ENCODE measurements at places on chromosomes 4 and X. TPM values are rescaled to one million over a fixed set of nuclear protein-coding genes. Genes with fewer than 3 reads are reported as not detected.

MAGEC1 gene
- not detected for total RNA-seq

FGD1 gene
- 4.1 TPM for total RNA-seq

DNA sequence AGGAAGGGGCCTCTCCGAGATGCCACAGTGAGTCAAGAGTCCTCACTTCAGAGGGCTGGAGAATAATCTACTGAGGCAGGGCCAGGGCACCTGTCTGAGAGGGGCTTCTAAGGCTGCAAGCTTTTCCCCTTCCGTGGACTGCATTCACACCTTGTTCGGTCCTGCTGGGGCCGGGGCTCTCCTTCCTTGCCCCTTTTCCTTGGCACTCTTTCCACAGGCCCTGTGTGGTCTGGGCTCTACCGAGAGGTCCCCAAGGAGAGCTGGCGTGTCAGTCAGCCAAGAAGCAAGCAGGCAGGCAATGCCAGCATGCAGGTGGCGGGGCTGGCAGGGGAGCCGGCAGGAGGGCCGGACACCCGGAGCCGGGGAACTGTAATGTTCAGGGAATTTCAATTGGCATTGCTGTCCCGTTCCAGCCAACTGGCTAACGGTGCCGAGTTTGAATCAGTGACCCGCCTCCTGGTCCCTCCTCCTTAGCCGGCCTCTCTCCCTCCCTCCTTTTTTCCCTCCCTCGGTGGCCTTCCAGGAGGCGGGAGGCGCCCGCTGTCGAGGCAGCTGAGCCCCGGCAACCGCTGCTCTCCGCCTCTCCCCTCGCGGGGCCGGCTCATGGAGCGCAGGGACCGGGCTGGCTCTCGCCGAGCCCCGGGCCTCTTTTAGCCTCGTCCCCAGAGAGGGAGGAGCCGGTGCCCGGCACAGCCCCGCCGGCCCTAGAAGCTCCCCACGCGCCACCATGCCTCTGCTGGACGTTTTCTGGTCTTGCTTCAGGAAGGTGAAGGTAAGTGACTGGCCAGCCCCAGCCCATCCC lies at the start of gene STARD8:
TSS of gene STARD8 (plus strand) at position 511 of the 802 bp plus-strand sequence. CDS start at position 728, 217 bp downstream.
- no peak within 1 kb of the TSS for H3K4me3 ChIP-seq
- H3K27ac ChIP-seq, result no peak within 1 kb of the TSS
- H3K36me3 ChIP-seq, result no peaks in the 10 kb centered on the region
- no peak for DNase-seq
- H3K27me3 ChIP-seq, result peaks cover 29% of the 10 kb centered on the region

DNA sequence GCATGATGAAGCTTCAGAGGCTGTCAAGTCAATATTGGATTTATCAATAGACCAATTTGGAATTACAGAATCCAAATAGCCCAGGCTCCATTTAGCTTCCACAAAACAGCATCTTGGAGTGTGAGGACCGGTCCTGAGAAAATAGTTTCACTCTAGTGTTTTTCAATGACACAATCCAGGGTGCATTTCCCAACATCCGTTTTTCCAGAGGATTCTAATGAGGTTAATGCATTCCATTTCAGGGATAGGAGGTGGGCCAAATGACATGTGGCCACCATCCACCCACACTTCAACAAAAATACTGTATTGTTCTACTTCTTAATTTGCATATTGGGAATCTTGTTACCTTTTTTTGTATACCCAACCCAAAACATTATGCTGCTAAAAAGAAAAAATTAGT lies 229.8 kb upstream of the LDB2 start:
- no peak overlapping the region for H3K4me3 ChIP-seq
- H3K27me3 ChIP-seq, result no peaks in the 10 kb centered on the region
- DNase-seq, result no peak
- no peak overlapping the region for H3K27ac ChIP-seq

DNA sequence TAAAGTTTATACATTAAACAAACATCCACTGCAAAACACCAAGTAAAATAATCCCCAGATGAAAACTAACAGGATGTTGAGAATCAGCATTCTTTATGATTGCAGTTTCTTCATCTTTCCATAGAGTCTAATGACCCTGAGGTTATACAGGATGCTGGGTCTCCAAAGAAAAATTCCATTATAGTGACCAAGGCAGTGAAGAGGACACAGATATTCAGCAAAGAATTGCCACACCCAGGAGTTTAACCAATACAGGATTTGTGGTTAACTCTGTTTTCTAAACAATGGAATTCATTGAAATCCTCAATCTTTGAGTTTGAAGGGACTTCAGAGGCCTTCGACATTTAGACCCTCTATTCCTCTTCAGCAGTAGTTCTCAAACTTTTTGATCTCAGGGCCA lies 76.2 kb upstream of the ESX1 start:
- DNase-seq, result no peak
- H3K4me1 ChIP-seq, result no peaks in the 10 kb centered on the region
- no peak overlapping the region for H3K4me3 ChIP-seq
- no peaks in the 10 kb centered on the region for H3K36me3 ChIP-seq
- H3K27ac ChIP-seq, result no peak overlapping the region

- no peaks in the 10 kb centered on the region for H3K4me1 ChIP-seq
- H3K36me3 ChIP-seq, result no peaks in the 10 kb centered on the region
- no peaks in the 10 kb centered on the region for H3K27me3 ChIP-seq
- no peak for DNase-seq
Observed at GRCh38 chrX:80576806-80577533, 156.7 kb downstream of the TENT5D start.

- H3K27ac ChIP-seq, result no peak overlapping the region
- H3K36me3 ChIP-seq, result no peaks in the 10 kb centered on the region
- no peak for DNase-seq
- H3K27me3 ChIP-seq, result no peaks in the 10 kb centered on the region
- peaks cover 11% of the 10 kb centered on the region for H3K4me1 ChIP-seq
- no peak overlapping the region for H3K4me3 ChIP-seq
Observed at GRCh38 chr4:7134737-7135388, 57.5 kb upstream of the SORCS2 start.

DNA sequence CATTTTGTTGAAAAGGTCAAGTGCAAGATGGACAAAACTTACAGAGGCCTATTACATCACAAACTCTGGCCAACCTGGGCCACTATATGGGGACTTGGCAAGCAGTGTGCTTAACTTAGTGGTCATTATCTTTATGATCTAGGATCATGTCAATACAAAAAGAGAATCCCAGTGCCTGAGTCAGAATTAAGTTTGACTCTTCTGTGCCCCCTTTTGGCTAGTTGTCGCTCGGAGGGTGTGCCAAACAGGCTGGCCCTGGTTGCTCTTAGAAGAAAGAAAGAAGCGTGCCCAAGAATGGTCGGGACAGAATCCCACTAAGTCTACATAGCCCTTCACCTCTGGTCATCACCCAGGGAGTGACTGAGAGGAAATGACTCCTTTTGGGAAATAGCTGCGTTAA lies 100.1 kb downstream of the EIF4E start:
- DNase-seq, result no peak
- no peak overlapping the region for H3K4me3 ChIP-seq
- no peaks in the 10 kb centered on the region for H3K27me3 ChIP-seq
- no peaks in the 10 kb centered on the region for H3K36me3 ChIP-seq

Data from spleen (tissue), 13 donors.